ENCODE measurements at places on chromosomes 2 and 18.

DNA sequence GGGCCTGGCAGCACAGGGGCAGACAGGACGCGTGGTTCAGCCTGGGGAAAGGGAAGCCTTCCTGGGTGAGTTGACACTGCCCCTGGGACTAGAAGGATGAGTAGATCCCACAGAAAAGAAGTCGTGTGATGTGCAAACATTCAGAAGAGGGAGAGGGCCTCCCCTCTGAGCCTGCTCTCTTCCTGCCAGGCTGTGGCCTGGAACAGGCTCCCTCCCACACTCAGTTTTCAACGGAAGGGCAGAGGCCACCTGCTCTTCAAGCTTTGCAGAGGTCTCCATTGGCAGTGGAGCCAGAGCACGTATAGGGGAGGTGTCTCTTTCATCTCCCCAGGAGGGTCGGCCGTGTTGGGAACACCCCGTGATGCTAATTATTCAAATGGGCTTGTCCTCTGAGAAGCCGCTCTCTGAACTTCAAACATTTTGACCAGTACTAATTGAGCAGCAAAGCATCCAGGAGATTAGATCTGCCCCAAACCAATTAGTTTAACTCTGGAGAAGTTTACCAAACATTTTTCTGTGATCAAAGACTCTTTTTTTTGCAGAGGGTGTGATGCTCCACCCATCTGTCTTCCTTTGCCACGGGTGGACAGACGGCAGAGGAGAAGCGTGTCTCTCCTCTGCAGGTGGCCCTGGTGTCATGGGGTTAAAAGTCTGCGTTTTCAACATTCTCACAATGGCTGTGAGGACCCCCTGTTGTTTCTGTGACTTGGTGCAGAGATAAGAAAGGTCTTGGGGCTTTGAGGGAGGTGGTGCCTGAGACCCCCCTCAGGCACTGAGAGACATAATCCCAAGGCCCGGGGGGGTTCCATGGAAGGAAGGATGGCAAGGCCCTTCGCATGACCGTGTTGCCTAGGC lies 29.5 kb upstream of the ODC1 start:
- DNase-seq: no peak

- DNase-seq: no peak
Observed at GRCh38 chr2:121809607-121810006, 54.2 kb downstream of the TSN start.

GRCh38 chr2:64538764-64539433 lies 14.8 kb downstream of the AFTPH start:
- no peak for DNase-seq

- no peak for DNase-seq
Observed at GRCh38 chr18:28791101-28791500, 614.2 kb upstream of the CDH2 start.

- DNase-seq: no peak
Observed at GRCh38 chr18:26438980-26439379, 109.4 kb downstream of the KCTD1 start.

DNA sequence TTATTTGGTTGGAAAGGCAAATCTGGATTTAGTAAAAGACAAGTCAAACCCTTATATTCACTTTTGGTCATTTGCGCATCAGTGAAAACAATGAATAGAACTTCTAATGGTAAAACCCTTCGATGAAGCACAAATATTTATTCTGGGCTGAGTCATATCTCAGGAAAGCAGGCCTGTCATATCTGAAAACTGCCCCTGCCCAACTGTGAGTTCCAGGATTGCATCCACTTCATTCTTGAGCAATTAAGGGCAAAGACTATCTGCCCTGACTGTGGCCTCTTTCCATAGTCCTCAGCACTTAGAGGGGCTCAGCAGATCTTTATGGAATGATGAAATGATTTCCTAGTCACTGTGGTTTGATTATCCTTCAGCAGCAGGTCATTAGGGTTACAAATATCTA lies 795.2 kb upstream of the ID2 start:
- DNase-seq: no peak

DNA sequence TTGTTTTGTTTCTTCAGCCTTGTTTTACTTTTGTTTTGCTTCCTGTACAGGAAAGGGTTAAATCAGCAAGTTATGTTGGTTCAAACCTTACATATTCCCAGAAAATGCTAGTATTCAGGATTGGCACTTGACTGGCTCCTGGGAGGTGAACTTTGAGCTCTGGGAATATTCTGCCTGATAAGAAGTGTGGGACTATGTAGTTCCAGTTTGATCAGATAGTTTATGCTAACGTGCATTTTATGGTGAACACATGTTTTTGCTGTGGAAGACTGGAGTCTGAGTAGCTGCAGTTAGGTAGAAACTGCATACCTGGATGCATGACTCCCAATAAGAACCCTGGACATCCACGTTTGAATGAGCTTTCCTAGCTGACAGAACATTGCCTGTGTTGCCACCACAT lies 603.1 kb upstream of the HS6ST1 start:
- DNase-seq: no peak

DNA sequence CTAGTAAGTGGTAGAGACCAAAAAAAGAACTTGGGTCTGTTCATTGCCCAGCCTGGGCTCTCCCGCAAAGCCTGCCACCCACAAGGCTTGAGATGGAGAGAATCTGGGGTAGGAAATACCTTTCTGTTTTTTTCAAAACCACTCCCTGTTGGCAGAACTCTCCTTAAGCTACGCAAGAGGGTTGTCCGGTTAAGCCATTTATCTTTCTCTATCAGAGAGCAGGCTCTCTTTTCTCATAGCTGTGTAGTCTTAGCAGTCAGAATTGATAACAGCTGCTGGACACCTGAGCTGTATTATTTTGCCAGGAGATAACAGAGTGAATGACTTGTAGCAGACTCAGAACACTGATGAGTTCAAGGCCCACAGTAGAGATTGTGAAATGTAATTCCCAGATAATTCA lies 1088.1 kb downstream of the TSN start:
- DNase-seq: no peak

GRCh38 chr2:165239230-165239629 lies at the start of gene SCN2A:
Gene SCN2A (plus strand): TSS chr2:165239414. CDS start chr2:165295824, 56,410 bp downstream.
- DNase-seq: no peak

- DNase-seq: no peak
Observed at GRCh38 chr2:74439803-74440377, 1.8 kb downstream of the RTKN start.

DNA sequence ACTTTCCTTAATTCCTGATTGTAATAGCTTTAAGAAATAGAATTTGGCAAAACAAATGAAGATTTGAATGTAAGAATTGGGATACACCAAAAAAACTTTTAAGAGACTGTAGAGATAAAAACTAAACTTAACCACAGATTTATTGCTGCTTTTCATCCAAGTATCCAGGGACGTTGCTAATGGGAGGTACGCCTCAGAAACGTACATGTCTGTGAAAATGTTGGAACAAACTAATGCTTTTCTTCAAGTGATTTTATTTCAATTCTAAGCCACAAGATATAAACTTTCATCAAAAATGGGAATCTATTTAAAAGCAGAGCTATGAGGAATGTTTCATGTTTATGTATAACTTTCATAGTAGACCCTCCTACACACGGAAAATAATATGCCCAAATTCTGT lies 66.3 kb downstream of the ARHGAP15 start:
- no peak for DNase-seq

- no peak for DNase-seq
Observed at GRCh38 chr2:12764849-12765605, 48.3 kb downstream of the TRIB2 start.

GRCh38 chr2:5706717-5707455 lies 14.7 kb downstream of the SOX11 start:
- no peak for DNase-seq

- no peak for DNase-seq
Observed at GRCh38 chr2:117502121-117502520, 312.4 kb upstream of the DDX18 start.

- no peak for DNase-seq
Observed at GRCh38 chr18:79468119-79468789, 72.5 kb downstream of the NFATC1 start.

DNA sequence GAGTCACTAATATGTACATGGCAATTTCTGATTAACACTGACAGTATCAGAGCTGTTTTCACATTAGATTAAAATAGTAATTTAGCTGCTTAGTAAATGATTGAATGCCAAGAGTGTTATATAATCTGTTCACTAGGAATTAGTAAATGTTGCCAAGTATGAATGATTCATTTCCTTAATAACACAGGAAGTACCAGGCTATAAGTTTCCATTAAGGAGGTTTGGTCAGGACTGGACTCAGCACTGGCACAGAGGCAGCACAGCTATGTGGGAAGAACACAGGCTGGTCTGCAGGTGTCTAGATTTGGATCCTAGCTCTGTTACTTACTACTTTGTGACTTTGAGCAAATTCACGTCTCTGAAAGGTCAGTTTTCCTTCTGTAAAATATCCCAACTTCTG lies 97.2 kb downstream of the TDRD15 start:
- no peak for DNase-seq

DNA sequence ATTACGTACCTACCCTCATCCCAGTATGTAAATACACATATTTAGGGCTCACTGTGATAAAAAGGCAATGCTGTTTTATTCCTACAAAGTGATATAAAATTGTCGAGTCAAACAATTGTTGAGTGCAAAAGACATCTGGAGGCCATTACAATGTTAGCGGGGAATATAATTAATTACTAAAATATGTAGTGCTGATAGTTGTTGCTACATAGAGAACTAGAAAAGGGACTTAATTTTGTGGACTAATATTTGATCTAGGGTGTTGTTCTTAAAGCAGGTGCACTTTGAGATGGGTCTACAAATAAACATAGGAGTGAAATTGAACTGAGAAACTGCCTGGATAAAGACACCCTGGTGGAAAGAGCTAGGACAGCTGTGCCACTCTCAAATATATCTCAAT lies 300.1 kb downstream of the NOL4 start:
- no peak for DNase-seq

DNA sequence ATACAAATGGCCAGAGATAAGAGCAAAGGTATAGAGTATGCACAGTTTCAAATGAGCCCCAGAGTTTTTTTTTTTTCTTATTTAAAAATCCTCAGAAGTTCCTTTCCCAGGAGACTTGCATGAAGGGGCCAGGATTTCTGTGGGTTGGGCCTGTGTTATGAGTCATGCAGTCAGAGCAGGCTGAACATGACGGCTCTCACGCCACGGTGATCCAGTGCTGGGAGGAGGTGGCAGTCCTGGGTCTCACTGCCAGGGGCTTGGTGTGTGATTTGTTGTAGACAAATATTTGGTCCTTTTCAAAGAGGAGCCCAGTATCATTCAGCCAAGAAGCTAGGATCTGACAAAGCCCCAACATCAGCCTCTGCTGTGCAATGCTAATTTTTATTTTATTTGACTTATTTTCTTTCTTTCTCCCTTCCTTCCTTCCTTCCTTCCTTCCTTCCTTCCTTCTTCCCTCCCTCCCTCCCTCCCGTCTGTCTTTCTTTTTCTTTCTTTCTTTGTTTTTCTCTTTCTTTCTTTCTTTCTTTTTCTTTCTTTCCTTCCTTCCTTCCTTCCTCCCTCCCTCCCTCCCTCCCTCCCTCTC lies 10.4 kb upstream of the KCNE4 start:
- DNase-seq: no peak

- no peak for DNase-seq
Observed at GRCh38 chr2:170975127-170975942, 46.3 kb downstream of the GORASP2 start.

DNA sequence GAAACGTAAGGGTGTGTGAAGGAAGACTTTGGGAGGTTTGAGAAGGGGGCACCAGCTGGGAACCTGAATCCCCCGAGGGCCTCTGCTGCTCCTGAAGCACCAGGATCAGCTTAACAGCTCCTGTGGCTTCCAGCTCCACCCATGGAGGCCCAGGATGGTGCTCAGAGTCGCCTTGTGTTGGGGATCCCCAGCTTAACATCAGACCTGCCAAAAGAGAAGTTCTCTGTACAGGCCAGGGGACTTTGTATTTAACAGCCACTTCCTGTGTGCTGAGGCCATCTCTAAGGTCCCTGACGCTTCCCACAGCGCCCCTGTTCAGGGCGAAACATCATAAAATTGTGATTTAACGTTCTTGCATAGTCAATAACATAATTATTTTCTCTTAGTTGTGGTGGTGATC lies 77.5 kb downstream of the NCK2 start:
- DNase-seq: no peak

GRCh38 chr18:44893045-44893706 lies 212.5 kb downstream of the SETBP1 start:
- no peak for DNase-seq

GRCh38 chr2:31318361-31319336 lies 84.7 kb downstream of the EHD3 start:
- no peak for DNase-seq

- DNase-seq: no peak
Observed at GRCh38 chr2:201978986-201979385, 54.7 kb upstream of the FZD7 start.

GRCh38 chr2:121382744-121383143 lies 97.7 kb upstream of the TFCP2L1 start:
- DNase-seq: no peak

DNA sequence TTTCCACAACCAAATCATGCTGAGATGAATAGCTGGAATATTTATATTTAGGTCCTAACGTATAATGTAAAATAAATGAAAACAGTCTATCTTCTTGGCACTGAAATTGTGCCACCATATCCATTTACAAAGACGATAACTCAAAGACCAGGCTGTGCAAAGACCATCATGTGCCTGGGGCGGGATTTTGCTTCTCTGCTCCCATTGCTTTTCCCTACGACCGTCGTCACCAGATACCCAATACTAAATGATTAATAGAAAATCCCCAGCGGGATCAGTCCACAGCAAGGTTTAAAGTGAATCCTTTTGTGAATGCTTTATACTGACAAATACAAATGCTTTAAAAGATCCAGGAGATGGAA lies 194.3 kb upstream of the ARL4C start:
- DNase-seq: no peak

- no peak for DNase-seq
Observed at GRCh38 chr2:101408925-101409324, 21.6 kb upstream of the CREG2 start.

- DNase-seq: no peak
Observed at GRCh38 chr18:44699572-44700261, 19.0 kb downstream of the SETBP1 start.

DNA sequence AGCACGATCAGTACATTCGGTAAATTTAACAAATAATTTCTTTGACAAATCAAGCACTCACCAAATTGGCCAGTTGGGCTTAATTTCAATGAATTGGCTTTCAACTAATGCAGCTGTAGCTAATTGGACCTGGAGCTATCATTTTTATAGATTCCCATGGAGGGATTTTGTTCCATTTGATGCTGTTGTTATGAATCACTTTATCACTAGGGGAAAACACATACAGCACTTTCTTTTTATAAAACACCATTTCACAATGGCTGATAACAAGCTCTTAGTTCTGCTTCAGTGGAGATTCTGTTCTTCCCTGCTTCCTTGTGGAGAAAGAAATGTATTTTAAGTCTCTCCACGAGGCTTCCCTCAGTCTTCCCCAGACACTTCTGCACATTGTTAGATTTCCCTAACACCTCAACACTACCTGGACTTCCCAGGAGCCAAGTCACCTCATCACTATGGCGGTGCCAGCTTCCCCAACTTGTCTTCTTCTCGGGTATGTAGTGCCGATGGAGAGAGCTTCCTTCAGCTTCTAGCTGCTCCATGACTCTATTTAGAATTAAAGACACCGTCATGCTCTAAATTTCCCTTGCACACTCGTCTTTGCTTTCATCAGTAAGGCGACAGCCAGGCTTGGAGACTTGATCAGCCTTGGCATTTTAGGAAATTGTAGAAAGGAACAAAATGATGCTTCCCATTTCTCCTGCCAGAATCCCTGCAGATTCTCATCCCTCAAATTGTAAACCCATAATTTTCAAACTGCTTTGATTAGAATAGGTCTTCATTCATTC lies 72.0 kb downstream of the INPP5D start:
- no peak for DNase-seq
